Activated CD4-positive, alpha-beta T cell treated with anti-CD3 and anti-CD28 coated beads for 1 hour (primary cell): ENCODE measurements at places on chromosomes 4 and X.

DNA sequence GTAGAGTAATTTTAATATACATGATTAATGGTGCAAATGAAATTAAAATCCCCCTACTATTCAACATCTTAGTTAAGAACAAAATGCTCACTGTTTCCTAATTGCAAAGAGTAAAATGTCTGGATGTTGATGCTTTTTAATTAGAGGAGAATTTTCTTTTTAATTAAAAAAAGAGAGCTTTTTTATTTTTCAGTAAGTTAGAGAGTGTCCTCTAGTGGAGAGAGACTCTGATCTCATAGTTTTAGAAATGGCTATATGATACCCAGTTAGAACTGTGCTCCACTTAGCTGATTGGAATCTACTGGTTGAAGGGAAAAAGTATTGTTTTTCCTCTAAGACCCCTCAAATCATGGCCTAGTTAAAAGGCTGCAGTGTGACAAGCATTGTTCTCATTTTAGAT is 312.0 kb upstream of the MAGEB2 start:
- DNase-seq: no peak

DNA sequence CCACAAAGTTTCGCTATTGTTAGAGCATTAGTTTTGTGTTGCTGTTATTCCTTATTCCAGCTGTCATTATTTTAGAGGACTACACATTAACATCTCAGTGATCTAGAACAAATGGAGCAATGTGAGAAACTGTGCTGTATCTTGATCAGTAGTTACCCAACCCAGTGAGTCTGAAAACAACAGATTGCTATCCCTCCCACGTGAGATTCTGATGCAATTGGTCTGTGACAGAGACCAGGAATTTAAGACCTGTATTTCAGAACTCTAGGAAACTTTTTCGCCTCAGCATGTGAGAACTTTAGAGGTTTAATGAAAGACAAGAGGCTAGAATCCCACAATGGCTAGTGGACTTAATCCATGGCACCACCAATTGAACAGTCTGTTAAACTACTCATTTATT is 35.7 kb upstream of the CDS1 start:
- no peak for DNase-seq

GRCh38 chr4:106981431-106981830 is 54.7 kb downstream of the DKK2 start:
- no peak for DNase-seq

- DNase-seq: no peak
These were observed 280.7 kb downstream of the BCOR start for GRCh38 chrX:39816871-39817731.

- no peak for DNase-seq
These were observed 646.9 kb downstream of the STPG2 start for GRCh38 chr4:97496298-97496873.

- no peak for DNase-seq
These were observed 146.5 kb downstream of the AFAP1 start for GRCh38 chr4:7793186-7793585.

GRCh38 chr4:2320152-2320551 is 58.2 kb upstream of the MXD4 start:
- no peak for DNase-seq

DNA sequence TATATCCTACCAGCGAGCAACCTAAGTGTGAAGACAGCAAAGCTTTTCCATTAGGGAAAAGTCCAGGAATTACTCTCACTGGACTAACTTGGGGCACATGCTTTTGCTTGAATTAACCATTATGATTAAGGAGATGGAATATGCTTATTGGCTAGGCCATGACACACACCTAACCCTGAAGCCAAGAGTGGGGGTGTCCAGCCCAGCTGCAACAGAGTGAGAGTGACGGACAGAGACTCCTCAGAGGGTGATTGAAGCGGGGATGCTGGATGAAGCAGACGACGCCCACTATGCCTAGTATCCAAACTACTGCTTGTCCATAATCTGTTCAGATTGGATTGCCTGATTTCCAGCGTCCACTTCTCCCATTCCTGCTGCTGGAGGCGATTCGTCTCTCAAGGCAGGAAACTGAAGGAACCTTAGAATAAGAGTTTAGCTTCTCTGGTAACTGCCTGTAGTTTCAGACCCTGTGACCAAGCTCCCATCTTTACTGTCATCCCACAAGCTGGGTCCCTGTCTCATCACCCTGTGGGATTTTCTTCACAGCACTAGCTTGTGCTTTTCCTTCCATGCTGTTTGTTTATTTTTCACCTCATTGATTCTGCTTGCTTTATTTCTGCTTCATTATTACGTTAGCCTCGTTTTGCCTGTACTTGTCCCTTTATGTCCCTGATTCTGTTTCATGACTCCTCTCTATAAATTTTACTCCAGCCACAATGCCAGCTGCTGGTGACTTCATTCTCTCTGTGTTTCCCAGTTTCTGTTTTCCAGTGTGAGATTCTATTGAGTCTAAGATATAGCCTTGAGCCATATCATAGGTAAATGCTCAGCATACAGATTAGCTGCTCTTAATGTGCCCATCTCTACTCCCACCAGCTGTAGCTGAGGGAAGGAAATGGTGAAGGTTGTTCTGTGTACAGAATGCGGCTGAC is 19.0 kb downstream of the FAM47E start:
- no peak for DNase-seq

GRCh38 chr4:20672262-20672661 is 28.0 kb upstream of the PACRGL start:
- no peak for DNase-seq

- DNase-seq: no peak
These were observed 70.6 kb downstream of the ATP11C start for GRCh38 chrX:139862208-139862607.

GRCh38 chr4:82865592-82865991 is 25.4 kb downstream of the SEC31A start:
- no peak for DNase-seq

- DNase-seq: no peak
These were observed 255.8 kb upstream of the TENM3 start for GRCh38 chr4:181987392-181987791.

DNA sequence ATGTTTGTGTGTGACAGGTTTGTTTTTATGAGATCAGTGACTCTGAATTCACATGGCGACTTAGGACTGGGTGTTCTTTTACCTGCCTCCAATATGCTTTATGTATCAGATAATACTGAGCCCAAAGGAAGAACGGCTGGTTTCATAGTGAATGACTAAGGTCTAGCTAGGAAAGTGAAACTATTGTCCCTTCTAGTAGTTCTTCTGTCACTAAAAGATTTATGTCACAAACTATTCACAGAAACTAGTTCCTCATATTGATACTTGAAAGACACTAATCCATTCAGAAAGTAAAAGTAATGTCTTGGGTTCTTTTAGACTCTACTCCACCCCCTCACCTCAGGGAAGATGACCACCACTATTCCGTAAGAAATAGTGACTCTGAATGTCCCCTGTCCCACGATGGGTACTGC is 81.7 kb downstream of the EGF start:
- DNase-seq: no peak

GRCh38 chr4:76016393-76016792 is 6.9 kb downstream of the CXCL10 start:
- DNase-seq: no peak

DNA sequence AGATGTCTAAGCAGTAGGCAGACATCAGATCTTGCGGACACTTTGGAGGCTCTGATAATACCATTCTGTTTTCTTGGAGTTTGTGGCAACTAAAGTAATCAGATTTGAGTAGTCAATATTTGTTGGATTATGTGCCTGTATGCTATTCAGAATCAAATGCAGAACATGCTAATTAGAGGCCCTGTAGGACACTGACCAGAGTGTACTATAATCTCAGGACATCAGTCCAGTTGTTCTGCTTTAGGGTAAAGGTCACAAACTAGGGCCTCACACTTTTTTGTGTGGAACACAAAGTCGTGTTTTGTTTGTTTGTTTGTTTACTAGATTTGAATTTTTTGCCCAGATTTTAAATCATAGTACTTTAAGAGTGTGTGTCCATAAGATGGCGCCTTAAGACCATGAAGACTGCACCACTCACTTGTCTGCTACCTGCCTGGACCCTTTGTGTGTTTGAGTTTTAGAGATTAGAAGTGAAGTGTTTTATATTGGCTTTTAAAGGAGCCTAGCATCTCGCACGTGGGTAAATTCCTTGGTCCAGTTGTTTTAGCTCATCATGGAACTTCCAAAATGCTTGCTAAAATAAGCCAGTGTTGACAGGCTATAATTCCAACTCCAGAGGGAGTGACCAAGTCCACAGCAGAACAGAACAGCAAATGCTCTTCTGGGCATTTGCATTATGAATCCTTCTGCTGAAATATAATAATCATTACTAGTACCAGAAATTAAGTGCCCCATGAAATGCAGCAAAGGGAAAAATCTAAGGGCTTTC is 34.7 kb downstream of the IL13RA1 start:
- DNase-seq: no peak

GRCh38 chr4:159006202-159006601 is 96.7 kb upstream of the RAPGEF2 start:
- DNase-seq: no peak

DNA sequence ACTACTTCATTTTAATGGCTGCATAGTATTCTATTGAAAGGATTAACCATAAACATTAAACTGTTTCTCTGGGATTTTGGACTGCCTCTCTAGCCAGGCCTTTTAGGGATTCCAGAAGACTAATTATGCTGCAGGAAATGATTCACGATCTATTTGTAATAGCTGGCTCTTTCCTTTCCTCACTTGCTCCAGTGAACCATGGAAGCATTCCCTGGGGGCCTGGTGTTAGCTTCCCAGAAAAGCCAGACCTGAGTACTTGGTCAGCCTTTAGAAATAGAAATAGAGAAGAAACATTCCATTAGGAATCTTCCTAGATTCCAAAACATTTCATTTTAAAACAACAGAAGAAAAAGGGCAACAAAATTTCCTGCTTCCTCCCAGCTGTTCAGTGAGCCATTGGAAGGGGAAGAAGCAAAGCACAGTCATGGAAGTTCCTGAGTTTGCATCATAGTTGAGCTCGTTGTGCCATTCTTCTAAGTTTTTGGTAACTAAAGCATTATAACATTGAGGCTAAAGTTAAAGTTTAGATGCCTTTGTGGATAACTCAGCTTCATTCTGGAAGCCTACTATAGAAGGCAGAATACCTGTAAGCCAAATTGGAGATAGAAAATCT is 83.5 kb downstream of the NPNT start:
- no peak for DNase-seq

- DNase-seq: no peak
These were observed 90.1 kb downstream of the ANAPC4 start for GRCh38 chr4:25466966-25467697.

DNA sequence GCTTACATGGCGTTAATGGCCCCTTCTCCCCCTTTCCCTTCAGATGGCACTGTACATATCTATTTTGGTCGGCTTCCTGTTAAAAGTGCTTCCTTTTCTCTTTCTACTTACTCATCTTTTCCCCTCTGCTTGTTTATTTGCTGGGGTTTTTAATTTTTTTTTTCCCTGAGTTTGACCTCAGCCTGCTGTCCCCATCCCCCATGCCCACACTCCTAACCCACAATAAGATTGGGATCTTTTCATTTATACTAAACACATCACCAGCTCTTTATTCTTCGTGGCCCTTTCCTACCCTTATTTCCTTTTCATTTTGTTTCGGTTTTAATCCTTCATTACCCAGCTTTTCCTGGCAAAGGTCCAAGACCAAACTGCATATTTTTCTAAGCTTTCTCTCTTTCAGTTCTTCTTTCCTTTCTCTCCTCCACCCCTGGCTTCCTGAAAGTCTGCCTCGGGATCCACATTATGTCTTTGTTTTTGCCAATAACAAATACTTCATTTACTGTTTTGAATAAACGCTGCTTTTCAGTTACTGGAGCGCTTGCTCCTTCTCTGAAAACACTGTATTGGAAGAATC is 152.0 kb upstream of the USP9X start:
- DNase-seq: no peak

DNA sequence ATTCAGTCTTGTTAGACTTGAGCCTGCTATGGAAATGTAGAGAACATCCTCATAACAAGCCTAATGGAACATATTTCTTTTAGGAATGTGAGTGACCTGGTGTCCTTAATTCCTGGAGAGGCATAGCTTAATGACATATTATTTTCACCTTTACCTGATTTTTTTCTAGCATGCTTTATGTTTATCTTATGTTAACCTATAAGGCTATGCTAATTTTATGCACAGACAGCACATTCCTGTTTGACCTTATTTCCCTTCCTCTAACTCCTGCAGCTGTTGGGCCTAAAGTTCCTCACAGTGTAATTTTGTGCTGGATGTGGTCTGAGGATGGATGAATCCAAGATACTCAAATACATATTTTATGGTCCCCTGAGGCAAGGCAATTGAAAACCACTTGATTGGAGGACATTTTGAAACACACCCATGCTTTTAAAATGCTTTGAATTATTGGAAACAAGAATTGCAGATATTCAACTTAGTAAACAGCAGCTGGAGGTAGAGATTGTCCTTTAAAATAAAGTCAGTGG is 111.5 kb downstream of the LARP7 start:
- no peak for DNase-seq

GRCh38 chr4:36979533-36979932 is 265.0 kb upstream of the NWD2 start:
- no peak for DNase-seq

DNA sequence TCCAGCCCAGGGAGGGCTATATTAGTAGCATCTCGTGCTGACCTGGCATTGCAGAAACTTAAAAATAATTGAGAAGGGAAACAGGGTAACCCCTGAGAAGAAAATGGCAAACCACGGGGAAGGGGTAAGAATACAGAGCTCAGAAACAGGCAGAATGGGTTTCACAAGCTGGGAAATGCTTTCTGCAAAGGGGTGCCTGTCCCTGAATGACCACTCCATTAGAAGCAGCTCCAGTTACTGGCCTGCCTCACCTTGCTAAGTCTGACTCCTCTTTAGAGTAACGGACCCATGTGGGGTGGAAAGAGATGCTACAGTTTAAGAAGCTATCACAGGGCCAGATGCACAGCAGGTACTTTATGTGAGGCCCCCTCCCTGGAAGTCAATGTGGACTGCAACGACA is 2.5 kb downstream of the WDR1 start:
- no peak for DNase-seq

GRCh38 chrX:12987900-12988594 is 13.1 kb downstream of the TMSB4X start:
- no peak for DNase-seq

- no peak for DNase-seq
These were observed 52.9 kb downstream of the SUPT20HL2 start for GRCh38 chrX:24260842-24261550.

DNA sequence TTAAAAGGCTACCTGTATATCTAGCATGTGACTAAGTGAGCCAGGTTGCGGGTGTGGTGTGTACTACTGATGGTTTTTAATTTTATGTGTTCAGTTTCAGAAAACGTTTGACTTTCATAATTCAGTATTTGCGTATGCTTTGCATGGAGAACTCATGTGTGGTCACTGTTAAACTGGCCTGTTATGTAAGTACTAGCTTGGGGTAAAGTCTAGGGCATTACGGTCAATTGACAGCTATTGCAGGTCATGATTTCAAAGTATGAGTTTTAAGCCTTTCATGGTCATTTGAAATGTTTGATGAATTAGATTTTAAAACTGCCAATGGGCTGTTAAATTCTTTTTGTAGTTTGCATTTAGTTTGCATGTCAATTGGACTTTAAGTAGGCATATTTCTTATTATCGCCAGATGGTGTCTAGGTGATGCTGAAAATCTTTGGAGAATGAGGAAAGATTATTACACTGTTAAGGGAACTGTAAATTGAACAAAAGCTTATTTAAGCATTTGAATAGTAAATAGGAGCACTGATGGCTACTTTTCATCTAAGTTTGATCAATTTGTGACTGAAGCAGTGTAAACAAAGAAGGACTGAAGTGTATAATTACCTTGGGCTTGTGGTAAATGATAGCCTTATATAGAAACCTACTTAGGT is 563.4 kb downstream of the DACH2 start:
- no peak for DNase-seq
